Activated CD4-positive, alpha-beta T cell treated with anti-CD3 and anti-CD28 coated beads for 48 hours (primary cell): ENCODE measurements at places on chromosomes 16 and 17.

DNA sequence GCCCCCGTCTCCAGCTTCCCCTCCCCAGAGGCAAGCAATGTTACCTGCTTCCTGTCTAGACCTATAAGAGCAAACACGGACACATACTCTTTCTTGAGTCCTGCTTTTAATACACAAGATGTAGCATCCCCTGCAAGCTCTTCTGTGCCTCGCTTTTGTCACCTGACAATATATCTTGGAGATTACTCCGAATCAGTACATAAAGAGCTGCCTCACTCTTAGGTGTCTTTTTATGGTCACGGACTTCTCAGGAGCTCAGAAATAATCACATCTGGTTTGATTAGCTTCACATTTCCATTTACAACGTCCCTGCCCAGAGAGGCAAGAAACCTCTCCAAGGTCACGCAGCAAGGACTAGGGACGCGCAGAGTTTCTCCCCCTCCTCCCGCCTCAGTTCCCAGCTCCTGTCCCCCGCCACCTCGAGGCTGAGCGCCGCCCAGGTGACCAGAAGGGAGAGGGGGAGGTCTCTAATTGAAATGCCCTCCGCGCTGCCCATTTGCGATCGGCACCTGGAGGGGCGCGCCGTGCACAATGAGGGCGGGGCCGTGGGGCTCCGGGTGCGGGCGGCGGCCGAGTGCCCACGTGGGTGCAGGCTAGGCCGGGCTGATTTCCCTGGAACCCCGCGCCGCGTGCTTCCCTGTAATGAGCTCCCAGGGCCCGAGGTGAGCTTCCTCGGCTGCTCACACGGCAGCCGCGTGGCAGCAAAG lies 13.8 kb upstream of the SEZ6 start:
- peak; percentile 13 for DNase-seq

- no peak for DNase-seq
These were observed 166.3 kb downstream of the ANKFN1 start for GRCh38 chr17:56319531-56319930.

DNA sequence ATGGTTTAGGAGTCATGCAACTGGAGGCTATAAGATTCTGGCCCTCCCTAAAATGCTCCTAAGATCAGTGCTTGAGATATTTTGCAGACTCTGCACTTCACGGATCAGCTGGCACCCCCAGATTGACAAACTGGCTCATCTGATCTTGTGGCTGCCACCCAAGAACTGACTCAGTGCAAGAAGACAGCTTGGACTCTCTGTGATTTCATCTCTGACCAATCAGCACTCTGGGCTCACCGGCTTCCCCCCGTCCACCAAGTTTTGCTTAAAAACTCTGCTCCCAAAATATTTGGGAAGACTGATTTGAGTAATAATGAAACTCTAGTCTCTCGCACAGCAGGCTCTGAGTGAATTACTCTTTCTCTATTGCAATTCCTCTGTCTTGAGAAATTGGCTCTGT lies 26.3 kb upstream of the CCL2 start:
- DNase-seq: no peak

- no peak for DNase-seq
These were observed 16.9 kb downstream of the PLCG2 start for GRCh38 chr16:81796035-81796434.

DNA sequence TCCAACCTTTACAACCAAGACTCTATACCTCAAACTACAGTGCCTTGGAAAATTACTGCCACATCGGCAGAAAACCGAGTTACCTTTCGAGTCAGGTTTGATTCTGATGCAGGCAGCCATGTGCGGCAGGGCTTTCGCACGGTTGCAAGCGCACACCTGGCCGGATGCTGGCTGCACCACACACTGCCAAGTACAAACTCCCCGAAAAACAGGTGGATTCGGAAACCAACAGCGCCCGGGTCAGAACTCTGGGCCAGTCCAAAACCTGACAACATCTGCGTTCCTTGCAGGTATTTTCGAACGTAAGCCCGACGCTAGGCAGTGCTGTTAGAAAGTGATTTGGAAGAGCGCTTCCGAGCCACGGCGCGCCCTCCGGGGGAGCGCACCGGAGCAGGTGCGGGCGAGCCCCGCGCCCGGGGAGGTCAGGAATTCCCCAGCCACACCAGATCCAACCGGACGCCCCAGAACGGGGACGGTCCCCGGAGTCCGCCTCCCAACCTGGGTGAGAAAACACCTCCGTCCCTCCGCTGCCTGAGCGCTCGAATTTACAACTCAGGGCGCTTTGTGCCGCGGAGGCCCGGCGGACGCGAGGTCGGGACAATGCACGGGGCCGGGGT lies 1.2 kb downstream of the USP7 start:
- DNase-seq: peak; percentile 57

DNA sequence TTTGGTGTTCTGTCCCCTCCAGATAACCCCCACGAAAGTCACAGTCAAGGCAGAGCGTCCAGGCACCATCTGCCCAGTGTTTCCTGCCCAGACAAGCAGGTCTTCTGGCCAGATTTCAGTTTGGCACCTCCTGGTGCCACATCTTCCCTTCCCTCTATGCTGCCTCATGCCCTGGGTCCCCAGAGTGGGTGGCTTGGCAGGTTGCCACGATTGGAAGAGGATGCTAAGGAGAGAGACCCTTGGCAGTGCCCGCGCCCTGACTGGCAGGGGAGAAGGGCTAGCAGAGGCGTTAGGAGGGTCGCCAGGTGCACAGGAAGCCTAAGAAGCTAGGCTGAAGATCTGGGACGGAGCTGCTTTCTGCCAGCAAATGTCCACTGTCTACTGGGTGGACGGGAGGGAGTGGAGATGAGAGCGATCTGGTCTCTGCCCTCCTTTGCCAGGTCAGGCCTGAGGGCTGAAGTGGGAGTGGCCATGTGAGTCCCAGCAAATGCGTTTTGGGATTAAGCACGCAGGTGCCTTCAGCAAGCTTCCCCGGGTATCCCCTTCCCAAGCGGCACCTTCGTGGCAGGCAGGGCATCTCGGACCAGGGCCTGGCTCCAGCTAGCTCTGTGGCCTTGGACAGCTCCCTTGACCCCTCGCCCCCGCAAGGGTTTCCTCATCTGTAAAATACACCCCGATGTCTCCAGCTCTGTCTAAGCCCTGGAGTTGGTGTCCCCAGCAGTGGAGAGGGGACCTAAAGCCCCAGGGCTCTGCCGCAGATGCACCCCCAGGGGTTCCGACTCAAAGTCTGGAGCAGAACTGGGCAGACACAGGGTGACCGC lies 13.4 kb upstream of the CD300A start:
- DNase-seq: no peak

GRCh38 chr17:40313668-40314583 lies 4.9 kb downstream of the RARA start:
- DNase-seq: no peak

DNA sequence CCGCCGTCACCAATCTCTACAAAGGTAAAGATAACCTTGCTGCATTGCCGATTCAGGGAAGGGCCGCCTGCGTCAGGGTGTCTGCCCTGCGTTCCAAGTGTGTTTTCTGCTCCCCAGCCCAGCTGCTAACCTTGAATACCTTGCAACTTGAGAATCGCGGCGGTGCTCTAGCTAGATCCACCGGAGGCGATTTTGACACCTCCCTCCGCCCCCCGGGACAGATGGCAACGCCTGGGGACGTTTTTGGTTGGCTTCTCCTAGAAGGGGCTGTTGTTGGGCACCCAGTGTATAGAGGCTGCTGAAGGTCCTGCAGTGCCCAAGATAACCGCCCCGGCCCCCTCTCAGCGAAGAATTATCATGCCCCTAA lies 1.5 kb downstream of the HAPSTR1 start:
- DNase-seq: peak; percentile 47

DNA sequence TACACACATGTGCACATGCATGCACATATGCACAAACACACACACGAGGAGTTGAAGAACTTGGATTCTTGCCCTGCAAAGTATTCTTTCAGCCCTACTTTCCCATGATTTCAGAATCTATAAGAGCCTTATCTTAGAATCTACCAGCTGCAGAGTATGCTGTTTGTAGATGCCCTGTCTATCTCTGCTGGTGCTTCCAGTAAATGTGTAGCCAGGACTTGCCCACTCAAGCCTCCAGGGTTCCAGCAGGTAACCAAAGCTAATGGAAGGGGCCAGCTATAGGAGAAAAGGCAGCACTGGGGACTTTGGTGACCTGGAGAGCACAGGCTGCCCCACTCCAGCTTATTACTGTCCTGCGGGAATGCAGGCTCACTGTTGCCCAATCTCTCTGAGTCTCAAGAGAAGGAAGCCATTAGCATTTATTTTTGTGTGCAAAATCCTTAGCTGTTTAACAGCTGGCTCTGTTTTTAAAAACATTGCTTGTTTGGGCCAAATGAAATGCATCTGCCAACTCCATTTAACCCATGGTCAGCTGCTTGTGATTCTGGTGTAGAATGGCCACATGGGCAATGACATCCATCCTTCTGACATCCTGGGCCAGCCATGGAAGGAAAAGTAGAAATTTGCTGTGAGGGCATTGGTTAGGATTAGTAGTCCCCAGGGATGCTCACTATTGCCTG lies 28.6 kb upstream of the XYLT1 start:
- DNase-seq: no peak

GRCh38 chr16:24858219-24859041 lies 12.7 kb downstream of the SLC5A11 start:
- peak; percentile 67 for DNase-seq

GRCh38 chr16:30046178-30046577 lies 15.1 kb upstream of the TLCD3B start:
- DNase-seq: no peak

DNA sequence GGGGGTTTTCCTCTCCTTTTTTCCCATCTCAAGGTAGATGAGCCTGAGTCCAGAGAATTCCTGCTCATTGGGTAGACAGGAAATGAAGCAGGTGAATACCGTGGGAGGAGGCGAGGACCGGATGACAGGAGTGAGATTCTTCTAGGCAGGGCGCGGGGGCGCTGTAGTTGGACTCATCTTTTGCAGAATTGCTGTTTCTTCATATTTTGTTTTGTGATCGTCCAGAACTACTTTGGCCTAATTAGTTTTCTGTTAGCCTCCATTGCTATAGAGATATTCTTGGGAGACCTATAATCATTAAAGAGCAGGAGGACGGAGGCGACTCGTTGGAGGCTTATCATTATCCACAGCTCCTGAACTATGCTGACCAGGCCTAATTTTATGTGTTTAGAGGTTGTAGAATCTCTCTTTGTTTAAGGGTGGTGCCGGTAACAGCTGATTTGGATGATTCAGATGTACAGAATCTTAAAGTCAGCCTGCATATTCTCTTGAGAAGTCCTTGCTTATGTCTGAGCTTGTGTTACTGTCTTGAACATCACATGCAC lies 650 bp downstream of the ATP6V0A1 start:
- peak; percentile 58 for DNase-seq

GRCh38 chr17:43907425-43907981 lies at the start of gene MPP2:
Gene MPP2, minus strand, starts transcription at chr17:43907536. Its CDS starts 3,076 bp downstream, at chr17:43904460.
- peak; percentile 70 for DNase-seq

- no peak for DNase-seq
These were observed 6.4 kb downstream of the ASPSCR1 start for GRCh38 chr17:81983639-81984373.

DNA sequence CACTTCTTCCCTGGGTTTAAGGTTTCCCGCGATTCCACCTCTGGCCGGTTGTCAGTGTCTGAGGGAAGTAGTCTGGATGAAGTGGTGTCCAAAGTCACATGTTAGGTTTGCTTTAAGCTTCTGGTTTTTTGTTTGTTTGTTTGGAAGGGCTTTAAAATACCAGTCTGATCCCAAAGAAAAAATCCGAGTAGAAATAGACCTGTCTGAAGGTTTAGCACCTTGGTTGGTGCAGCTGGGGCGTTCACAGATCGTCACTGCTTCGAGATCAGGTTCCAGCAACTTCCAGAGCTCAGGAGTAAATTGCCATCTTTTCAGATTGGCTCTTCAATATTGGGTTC lies 567 bp downstream of the TMEM97 start:
- DNase-seq: no peak

DNA sequence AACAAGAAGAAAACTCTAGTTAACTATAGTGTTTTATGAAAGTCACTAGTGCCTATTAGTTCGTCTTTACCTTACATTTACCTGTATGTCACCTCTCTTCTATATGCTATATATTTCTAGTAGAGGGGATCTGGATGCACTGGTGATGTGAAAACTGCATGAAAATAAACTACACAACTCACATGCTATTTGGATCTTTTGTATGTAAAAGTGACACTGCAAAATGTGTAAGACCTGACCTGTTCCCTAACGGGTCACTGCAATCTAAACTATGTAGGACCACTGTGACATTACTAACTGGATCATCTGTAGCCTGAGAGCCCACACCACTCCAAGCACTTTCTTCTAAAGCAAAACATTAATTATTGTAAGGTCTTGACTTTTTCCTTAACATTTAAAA lies 1.7 kb downstream of the BLMH start:
- no peak for DNase-seq

DNA sequence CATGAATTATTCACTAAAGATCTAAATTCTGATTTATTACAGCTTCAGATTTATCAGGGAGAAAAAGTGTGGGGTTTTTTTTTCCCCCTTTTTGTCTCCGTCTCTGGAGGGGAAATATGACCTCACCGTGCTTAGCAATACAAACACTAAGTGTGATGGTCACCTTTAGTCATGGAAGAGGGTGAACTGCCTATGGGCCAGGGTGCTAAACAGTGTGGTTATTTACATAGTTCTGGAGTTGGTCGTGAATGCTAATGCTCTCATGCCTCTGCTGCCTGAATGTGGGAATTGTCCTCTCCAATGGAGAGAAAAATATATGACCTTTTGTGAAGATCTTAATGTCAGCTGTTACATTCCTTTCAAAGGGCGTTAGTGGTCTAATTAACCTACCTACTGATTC lies 44.8 kb upstream of the MSI2 start:
- DNase-seq: no peak

GRCh38 chr16:80792031-80792430 lies 12.4 kb downstream of the CDYL2 start:
- no peak for DNase-seq

DNA sequence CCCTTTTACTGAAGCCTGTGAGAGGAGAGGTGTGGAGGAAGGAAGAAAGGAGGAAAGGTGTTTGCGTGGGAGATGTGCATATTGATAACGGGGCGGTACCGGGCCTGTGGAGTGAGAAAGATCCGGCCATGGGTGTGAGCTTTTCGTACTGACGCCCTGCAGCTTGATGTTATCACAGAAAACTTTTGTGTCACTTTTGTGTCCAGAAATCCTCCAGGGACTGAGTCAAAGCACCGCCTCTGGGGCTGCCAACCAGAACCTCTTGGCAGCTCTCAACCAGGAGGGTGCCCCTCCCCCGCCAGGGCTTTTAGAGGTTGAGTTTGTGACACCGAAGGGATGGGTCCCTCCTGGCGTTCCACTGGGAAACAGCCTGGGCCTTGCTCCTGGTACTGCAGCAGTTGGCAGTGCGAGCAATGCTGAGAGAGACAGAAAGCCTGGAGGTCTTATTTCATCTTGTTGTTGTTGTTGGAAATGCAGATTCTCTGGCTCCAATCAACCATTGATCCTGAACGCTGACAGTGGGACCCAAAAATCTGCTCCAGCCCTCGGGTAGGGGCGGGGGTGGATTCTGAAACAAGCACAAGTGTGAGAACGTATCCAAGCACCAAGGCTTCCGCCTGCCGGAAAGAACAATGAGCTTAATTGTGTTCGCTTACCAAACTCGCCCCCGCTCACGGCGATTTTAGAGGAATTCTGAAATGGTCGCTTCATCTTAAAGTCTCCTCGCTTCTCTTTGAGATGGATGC lies 65.0 kb downstream of the CRISPLD2 start:
- DNase-seq: peak; percentile 13

- no peak for DNase-seq
These were observed 26.8 kb downstream of the GAS7 start for GRCh38 chr17:10171581-10171981.
